ENCODE measurements at places on chromosomes 12 and 14.

DNA sequence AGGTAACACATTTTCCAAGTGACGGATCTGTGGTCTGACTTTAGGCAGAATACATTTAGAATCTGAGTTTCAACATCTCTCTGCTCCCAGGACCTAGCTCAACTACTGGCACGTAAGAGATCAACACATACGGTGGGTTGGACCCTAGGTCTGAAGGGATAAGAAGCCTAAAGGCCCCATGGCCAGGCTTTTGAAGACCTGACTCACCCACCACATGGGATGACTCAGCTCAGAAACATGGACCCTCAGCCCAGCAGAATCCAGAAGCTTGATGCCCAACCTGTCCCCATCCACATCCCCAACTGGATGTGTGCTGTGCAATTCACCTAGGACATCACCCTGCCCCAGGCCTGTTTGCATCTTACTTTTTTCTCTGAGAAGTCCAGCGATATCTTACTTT lies 770.2 kb downstream of the BCL11B start:
- no peak for DNase-seq

- DNase-seq, result no peak
Observed at GRCh38 chr14:49702725-49703124, 9.8 kb downstream of the KLHDC1 start.

- DNase-seq, result no peak
Observed at GRCh38 chr14:66508846-66509621, 1.1 kb downstream of the GPHN start.

DNA sequence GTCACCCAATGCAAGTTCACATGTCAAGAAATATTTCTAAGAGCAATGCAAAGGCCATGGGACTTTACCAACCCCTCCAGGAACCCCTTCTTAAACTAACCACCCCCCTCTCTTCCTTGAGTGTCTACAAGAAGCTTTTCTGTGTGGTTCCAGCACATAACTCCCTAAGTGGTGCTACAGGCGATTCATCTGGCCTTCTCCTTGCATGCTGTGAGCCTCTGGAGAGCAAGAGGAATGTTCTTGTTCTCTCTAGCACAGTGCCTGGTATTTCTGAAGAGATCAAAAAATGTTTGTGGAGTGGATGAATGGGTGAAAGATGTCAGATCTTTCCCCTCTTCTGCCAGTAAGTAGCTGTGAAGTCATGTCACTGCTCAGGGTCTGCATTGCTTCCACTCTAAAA lies 5.9 kb upstream of the RNASE12 start:
- DNase-seq, result no peak

- DNase-seq, result no peak
Observed at GRCh38 chr12:51345681-51346080, 798 bp downstream of the CELA1 start.

- no peak for DNase-seq
Observed at GRCh38 chr14:76940021-76940760, 88.3 kb downstream of the IRF2BPL start.

GRCh38 chr12:62578726-62579125 lies 112.1 kb downstream of the MON2 start:
- DNase-seq, result no peak

- DNase-seq, result no peak
Observed at GRCh38 chr12:116010467-116010866, 267.0 kb downstream of the MED13L start.

DNA sequence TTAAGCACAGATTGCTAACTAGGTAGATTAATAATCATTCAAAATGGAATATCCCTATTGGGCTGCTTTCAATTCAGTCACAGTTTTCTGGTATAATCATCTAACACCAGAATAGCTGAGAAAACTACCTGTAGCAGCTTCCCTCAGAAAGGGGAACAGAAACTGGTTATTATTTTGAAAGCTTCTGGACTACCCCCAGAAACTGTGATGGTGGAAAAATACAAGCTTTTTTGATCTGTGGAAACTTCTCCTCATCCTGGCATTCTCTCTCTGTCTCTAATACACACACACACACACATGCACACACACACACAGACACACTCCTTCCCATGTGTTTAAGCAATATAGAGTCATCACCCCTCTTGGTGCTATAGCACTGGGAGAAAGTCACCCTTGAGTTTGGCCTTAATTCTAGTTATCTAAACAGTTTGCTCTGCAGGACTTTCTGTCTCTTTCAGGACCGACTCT lies 251.5 kb upstream of the LMO3 start:
- DNase-seq, result no peak

- no peak for DNase-seq
Observed at GRCh38 chr12:113397497-113398197, 6.0 kb downstream of the SDS start.

DNA sequence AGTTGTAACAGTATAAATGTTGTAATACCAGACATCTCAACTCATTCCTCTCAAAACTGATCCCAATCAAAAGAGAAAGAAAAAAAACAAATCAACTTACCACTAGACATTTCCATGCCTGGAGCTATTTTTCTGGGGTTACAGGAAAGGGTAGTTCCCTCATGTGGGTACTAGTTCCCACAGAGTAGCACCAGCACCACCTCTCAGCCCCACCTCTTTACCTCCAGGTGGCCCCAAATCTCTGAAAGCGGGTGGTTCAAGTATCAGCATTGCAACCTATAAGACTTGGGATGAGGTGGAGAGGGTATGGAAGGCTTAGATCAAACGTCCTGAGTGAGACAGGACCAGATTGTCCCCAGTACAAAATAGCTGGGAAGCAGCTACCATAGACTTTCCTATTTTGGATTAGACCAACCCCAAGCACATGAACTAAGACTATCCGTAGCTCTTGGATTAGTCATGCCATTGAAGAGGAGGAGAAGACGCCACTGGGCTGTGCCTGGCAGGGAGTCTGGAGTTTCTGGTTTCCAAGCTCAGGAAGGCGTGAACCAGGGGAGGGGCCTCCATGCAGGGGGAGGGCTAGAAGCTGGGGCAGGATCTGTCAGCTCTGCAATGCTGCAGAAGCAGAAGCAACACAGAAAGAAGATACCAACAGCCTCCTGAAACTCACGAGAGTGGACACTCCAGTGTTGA lies at the start of gene SLC39A2:
Gene SLC39A2 (plus strand): TSS at position 620 of the 693 bp plus-strand sequence. CDS start 154 bp downstream, outside the sequence.
- no peak for DNase-seq

DNA sequence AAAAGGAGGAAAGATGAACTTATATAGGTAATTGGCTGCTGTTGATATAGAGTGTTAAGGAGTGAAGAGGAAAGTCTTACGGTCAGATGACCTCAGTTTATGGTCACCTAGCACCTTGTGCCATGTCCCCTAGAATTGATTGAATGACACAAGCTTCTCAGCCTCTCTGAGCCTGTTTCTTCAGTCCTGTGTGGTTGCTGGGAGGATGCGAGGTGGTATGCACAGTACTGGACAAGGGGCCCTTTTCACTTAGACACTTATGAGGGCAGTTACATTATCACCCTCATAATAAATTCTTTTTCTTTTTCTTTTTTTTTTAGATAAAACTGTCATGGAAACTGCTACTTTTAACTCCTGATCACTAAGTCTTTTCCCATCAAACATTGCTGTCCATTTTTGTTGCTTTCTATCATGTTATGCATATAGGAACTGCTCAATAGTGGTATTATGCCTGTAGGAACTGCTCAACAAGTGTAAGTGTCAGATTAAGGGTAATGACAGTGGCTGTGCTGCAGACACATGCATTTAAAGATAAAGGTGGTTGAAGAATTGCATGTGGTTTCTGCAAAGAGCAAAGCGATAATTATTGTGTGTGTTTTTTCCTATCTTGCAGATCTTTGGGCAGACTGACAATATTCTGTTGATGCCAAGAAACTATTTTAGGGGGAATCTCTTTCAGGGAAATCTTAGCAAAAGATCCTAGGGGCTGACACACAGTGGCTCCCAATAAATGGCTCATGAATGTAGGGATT lies 11.6 kb downstream of the ANO6 start:
- DNase-seq, result no peak

DNA sequence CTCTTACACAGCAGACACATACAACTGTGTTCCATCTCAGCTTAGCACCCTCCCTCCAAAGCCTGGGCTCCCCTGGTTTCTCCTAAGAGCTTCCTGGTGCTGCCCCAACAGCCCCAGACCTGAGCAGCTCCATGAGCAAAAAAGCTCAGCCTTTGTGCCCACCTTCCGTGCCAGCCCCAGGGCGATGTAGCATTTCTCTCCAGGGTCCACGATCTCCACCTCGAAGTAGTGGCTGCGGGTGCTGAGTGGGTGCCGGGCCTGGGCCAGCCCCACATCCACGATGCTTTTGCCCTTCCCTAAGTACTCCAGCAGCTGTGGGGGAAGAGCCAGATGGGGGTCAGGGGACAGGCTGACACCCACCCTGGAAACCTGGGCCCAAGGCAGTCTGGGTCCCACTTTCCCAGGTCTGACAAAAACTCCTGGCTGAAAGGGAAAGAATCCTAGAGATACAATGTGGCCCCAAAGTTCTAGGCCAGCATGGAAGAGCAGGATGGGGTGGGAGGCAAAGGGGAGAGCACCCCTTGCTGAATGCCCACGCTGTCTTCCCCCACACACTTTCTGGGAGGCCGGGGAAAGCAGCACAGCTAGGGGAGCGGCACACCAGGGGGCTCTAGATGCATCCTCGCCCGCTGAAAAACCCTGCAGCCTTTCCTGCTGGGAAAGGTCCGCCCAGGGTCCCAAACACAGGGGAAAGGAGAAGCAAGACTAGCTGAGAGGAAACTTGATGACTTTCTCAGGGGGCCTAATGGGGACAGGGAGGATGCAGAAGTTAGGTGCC lies 11.0 kb downstream of the SPRYD3 start:
- DNase-seq, result no peak

GRCh38 chr12:128693771-128694170 lies 130.0 kb downstream of the SLC15A4 start:
- no peak for DNase-seq

- no peak for DNase-seq
Observed at GRCh38 chr14:39957290-39957689, 525.1 kb upstream of the FBXO33 start.

- DNase-seq, result no peak
Observed at GRCh38 chr12:70840656-70841350, 79.7 kb downstream of the PTPRR start.

DNA sequence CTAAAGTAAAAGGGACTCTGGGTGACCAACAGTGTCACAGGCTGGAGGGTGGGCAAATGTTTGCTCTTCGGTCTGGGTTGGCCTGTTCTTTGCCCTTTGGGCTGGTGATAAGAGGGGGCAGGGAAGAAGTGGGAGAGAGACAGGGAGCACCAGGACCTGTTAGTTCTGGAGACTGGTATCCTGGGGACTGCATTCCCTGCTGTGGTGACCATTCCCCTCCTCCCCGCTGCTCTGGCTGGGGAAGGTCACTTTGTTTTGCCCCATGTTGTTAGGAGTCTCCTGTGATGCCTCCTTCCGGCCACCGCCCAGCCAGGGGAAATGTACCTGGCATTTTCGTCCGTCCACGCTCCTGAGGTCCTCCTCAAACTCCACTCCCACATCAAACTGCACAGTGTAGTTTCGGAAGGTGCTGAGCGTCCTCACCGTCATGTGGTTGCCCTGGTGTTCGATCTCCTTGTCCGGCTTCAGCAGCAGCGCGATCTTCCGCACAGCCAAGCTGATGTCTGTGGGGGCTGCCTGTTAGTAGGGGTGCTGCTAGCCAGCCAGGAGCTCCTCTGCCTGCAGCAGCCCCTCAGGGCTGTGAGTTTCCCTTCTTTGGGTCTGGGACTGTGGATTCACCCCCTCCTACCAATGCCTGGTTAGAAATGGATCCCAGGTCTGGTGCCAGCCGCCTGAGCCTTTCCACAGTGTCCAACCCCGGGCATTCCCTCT lies 618 bp downstream of the RBP5 start:
- no peak for DNase-seq

GRCh38 chr12:55721601-55722213 lies 1.5 kb downstream of the RDH5 start:
- DNase-seq, result no peak

DNA sequence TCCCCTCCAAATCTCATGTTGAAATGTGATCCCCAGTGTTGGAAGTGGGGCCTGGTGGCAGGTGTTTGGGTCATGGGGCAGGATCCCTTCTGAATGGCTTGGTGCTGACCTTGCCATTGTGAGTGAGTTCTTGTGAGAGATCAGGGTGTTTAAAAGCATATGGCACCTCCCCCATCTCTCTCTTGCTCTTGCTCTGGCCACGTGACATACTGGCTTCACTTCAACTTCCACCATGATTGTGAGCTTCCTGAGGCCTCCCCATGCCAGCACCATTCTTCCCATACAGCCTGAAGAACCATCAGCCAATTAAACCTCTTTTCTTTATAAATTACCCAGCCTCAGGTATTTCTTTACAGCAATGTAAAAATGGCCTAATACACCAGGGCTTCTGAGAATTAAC lies 79.8 kb upstream of the C14orf132 start:
- DNase-seq, result no peak

DNA sequence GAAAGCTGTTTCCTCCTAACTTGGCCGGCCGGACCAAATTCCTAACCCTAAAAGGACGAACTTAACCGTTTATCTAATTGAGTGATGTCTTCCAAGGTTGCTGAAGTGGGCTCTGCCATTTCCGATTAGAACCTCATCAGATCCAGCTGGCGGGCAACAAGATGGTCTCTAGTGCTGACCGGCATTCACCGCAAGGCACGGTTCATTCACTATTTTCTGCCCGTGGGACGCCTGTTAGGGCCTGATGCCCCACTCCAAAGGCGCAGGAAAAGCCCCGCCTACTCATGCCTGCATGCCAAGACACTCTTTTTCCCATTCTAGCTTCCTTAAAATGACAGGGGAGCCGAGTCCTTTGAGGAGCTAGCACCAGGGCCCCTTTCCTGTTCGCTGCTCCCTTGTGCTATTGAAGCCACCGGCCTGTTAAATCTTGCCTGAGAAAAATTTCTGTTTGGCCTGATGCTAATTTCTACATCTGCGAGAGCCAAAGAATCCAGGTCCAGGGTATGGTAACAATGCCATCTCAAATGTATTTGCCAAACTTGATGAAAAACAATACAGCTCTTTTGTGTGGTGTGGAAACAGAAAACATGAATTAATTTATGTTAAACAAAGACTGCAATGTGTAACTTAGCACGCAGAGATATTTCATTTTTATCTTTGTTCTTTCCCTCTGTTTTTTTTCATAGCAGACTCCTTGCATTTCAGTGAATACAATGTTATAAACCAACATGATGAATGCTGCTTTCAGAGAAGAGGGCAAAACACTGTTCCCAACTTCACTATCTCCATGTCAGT lies 1071.2 kb upstream of the USP15 start:
- no peak for DNase-seq

DNA sequence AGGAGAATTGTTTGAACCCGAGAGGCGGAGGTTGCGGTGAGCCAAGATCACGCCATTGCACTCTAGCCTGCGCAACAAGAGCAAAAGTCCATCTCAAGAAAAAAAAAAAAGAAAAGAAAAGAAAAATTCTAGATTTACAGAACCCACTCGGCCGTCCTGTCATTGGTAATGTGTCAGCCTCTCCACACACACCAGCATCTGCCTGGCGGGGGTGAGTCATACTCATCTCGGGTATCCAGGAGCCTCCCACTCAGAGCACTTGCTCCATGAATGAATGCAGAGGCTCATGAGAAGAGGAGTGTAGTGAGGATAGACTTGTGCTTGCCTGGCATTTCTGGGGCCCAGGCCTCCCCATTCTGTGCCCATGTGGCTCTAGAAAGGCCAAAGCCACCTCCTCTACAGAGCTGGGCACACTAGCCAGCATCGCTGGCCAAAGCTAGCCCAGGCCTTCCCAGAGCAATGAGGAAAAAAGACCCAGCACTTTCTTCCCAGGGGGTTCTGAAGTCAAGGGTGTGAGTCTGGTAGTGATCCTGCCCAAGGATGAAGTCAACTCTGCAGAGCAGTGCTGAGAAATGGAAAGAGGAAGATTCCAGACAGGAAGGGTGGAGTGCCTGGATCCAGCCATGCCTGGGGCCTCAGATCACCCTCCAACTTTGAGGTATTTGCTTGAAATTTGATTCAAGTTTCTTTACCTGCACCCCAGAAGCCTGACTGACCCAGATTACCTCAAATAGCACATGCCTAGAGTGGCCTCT lies 31.2 kb upstream of the KLC1 start:
- DNase-seq, result no peak

All from Jurkat, Clone E6-1 (cell line).